HEK293T (cell line): ENCODE measurements at places on chromosomes 3 and 15.

GRCh38 chr3:23867400-23867799, 49.4 kb downstream of the NKIRAS1 start:
- DNase-seq = no peak

DNA sequence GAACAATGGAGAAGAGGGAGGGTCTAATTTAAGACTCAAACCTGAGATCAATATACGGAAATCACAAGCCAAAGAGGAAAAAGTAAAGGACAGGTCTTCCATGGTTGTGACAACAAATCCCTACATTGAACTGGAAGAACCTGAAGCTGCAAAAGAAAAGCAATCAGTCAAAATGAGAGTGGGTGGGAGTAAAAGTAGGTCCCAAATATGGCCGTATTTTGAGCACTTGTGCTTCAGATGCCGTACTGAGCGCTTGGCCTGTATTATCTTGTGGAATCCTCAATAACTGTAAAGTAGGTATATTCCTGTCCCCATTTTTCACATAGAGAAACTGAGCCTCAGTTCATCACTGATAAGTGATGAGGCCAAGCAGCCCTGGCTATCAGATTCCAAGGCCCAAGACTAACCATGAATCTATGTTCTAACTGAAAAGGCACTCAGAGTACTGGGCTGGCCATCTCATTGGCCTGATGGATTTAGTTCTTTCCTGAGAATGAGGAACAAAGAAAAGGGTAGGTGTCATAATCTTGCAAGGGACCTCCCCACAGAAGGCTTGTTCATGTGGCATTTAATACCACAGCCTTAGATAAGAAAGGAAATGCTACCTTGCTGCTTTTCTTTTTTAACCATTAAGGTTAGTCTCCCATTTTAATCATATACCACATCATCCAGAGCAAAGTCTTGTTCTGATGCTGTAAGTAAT, 52.5 kb downstream of the LRRN1 start:
- no peak for DNase-seq

DNA sequence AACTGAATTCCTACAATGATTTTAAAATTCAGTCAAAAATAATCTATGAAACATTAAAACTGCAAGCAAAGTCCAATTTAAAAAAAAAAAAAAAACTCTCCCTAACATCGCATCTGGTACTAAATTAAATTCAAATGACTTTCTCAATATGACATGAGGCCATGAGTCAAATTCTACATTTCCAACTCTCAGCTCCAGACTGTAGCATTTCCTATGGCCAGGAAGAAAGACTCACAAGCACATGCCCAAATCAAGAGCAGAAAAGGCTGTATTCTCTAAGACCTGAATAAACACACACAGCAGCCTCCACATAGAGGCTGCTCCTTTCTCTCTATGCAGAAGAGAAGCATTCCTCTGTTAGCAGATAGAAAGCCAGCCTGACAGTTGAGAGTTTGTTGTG, 729.2 kb downstream of the ROBO1 start:
- DNase-seq = no peak

GRCh38 chr3:119222391-119222790, 18.3 kb downstream of the B4GALT4 start:
- no peak for DNase-seq

- DNase-seq = no peak
Measured at GRCh38 chr3:30951826-30952225, 57.4 kb upstream of the GADL1 start.
